Left kidney (tissue), 8 donors: ENCODE measurements at places on chromosomes 13 and 19. TPM values are rescaled to one million over a fixed set of nuclear protein-coding genes. Genes with fewer than 3 reads are reported as not detected.
A peak's percentile ranks its signal among the peaks of the same experiment; 100 is the strongest.

GRCh38 chr13:48264058-48264457 lies 31.1 kb downstream of the ITM2B start:
- no peak for DNase-seq

- no peak for DNase-seq
Observed at GRCh38 chr13:99415851-99416331, 85.4 kb upstream of the TM9SF2 start.

GRIK5 gene
- 26.3 TPM for polyA plus RNA-seq

DNA sequence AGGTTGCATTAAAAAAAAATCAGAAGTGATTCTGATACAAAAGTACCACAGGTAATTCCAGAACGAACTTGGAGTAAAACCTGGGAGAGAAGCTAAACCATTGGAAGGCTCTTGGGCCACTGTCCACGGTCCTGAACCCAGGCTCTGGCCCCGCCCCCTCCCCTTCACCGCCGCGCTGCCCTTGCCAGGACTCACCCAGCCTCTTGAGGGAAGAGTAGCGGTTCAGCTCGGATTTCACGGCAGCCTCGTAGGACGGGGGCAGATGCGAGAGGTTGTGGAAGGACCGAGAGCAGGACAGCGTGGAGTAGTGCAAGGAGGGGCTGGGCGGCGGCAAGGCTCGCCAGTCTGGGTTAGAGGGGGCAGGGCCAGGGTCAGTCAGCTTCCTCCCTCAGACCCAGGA lies 5.7 kb downstream of the SHISA7 start:
- DNase-seq = peak; percentile 75

GRCh38 chr13:109644069-109644750 lies 142.2 kb downstream of the IRS2 start:
- DNase-seq = no peak

CAPN12 gene
- polyA plus RNA-seq = 8.0 TPM

IZUMO4 gene
- 6.2 TPM for polyA plus RNA-seq

RASIP1 gene
- polyA plus RNA-seq = 11.9 TPM

DNA sequence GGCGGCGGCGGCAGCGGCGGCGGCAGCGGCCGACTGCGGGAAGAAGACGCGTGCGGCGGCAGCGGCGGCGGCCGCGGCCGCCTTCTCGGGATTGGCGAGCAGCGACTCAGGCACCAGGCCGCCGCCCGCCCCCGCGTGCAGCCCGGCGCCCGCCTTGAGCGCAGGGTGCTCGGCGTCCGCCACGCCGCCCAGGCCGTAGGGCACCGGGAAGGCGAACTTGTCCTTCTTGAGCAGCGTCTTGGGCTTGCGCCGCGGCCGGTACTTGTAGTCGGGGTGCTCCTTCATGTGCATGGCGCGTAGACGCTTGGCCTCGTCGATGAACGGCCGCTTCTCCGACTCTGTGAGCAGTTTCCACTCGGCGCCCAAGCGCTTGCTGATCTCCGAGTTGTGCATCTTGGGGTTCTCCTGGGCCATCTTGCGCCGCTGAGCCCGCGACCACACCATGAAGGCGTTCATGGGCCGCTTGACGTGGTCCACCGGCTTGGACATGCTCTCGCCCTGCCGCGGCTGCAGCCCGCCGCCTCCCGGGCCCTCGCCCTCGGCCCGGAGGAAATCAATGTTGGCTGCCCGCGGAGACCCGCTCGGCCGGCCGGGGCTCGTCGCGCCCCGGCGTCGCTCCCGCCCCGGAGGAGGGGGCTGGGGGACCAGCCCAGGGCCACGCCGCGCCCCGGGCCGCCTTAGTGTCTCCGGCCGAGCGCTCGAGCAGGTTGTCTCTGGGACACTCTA lies 621 bp downstream of the SOX21 start:
- no peak for DNase-seq

DNA sequence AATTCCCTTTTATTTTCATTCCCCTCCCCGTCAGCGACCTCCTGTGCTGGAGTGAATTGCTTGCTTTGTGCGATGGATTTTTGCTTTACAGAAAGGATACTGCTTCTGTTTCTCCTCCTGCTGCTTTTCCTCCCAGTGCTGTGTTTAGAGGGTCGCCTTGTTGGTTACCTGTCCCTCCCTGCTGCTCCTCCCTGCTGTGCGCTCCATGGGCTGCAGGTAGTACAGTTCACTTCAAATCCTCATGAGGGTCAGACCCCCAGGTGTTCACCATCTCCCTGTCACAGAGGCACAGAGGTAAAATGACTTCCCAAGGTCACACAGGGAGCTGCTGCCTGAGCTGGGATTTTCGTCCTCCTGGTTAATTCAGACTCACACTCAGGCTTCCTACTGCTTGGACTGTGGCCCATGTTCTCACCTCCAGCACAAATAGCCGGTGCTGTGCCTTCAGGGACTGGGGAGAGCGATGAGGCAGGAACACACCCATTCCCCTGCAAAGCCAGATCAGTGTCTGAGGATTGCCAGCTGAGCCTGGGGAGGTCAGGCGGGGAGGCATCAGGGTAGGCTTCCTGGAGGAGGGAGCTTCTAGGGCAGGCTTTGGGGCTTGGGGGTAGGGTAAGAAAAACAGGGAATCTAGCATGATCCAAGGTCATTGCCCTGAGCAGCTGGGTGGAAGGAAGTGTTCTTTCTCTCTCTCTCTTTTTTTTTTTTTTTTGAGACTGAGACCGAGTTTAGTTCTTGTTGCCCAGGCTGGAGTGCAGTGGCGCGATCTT lies 14.4 kb downstream of the BICRA start:
- DNase-seq = no peak

KDM4B gene
- polyA plus RNA-seq = 24.4 TPM

DNA sequence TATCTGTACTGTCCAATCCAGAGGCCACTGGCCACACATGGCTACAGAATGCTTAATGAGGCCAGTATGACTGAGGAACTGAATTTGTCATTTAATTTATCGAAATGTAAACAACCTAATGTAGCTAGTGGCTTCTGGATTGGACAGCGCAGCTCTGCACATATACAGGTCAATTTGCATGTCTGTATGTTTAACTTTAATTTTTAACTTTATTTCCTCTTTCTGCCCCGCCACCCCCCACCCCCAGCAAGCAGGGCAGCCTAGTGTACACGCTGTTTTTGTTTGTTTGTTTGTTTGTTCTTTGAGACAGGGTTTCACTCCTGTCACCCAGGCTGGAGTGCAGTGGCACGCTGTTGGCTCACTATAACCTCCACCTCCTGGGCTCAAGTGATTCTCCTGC lies 15.5 kb downstream of the ZSWIM9 start:
- DNase-seq = no peak

CDC34 gene
- 46.2 TPM for polyA plus RNA-seq

BEST2 gene
- 0.23 TPM for polyA plus RNA-seq

GRCh38 chr13:61608138-61608537 lies 192.5 kb upstream of the PCDH20 start:
- DNase-seq = no peak
